H4 (cell line): ENCODE measurements at places on chromosomes 5 and 9.

GRCh38 chr9:77514886-77515711, 133.0 kb downstream of the GNA14 start:
- no peak for DNase-seq

GRCh38 chr5:118174671-118175070, 813.7 kb downstream of the DTWD2 start:
- no peak for DNase-seq

DNA sequence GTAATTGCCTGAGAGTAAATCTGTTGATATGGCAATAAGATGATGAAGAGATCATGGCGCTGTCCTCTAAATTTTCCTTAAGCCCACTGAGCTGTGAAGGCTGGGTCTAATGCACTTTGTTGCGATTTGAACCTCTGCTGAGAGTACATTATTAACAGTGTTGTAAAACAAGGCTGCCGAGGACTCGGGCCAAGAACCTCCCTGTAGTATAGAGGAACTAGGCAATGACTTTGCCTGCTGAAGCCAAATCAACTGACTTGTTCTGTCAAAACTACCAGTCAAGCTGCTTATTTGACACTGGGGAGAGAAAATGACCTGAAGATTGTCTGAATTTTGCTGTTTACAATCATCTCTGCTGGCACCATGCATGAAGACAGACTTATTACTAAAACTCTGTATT, 1154.7 kb downstream of the DTWD2 start:
- DNase-seq: no peak

DNA sequence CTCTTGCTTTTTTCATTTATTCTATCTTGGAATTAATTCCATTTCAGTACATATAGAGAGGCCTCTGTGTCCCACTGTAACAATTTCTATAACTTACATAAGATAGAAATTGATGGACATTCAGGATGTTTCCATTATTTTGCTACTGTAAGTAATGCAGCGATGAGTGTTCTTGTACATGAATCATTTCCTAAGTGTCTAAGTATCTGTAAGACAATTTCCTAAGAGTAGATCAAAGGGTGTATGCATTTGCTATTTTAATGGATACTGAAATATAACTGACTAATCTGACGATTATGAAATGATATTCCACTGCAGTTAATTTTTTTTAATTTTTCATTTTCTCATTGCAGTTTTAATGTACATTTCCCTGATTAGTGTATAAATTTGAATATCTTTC, 23.0 kb upstream of the RBM22 start:
- no peak for DNase-seq

GRCh38 chr5:141338538-141339306, at the start of gene PCDHGA2:
PCDHGA2 (plus strand) TSS chr5:141338760.
- DNase-seq: peak; percentile 36

DNA sequence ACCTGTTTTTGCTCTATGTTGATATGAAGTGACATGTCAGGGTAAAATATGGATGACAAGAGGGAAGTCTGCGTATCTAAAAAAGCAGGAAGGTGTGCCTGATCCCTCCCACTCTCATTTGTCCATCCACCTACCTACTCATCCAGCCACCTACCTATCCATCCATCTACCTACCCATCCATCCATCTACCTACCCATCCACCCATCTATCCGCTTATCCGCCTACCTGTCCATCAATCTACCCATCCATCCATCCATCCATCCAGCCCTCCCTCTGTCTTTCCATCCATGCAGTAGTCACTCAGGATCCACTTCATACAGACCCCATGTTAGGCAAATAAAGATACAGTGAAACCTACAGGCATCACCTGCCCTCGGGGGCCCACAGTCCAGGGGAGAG, 32.4 kb downstream of the LMX1B start:
- DNase-seq: no peak

- DNase-seq: no peak
These were observed 162.9 kb downstream of the NTRK2 start for GRCh38 chr9:84832453-84832852.

- DNase-seq: no peak
These were observed 14.8 kb upstream of the C5orf46 start for GRCh38 chr5:147921136-147921535.

- no peak for DNase-seq
These were observed 8.4 kb upstream of the SLC2A6 start for GRCh38 chr9:133487331-133487725.

GRCh38 chr5:170012622-170013021, 32.3 kb upstream of the INSYN2B start:
- no peak for DNase-seq

DNA sequence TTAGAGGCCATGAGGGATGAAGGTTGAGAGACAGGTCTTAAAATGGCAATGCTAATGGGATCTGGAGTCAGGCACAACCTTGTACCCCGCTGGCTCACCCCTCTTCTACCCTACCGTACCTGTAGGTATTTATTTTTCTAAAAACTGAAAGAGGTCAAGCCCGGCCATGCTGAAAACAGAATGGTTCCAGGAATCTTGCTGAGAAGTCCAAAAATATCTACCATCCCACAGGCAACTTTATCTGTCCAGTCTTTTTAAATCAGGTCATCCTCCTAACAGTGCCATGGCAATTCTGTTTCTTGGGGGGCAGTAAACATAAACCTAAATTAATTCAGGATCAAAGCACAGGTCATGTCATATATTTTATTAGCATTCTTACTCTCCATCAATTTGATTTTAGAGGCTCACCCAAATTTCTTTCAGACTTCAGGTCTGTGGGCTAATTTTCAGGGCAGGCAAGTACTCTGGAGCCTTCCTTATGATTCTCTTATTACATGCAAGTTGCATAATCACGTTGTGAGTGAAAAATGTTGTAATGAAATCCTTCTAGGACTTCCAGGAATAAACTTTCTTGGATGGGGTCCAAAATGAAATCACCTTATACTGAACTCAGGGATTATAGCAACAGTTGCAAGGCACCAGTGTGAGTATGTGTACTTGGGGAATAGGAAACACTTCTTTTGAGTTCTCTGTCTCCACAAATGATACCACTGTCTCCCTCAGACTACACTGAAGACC, 102.7 kb upstream of the NREP start:
- DNase-seq: peak; percentile 89

DNA sequence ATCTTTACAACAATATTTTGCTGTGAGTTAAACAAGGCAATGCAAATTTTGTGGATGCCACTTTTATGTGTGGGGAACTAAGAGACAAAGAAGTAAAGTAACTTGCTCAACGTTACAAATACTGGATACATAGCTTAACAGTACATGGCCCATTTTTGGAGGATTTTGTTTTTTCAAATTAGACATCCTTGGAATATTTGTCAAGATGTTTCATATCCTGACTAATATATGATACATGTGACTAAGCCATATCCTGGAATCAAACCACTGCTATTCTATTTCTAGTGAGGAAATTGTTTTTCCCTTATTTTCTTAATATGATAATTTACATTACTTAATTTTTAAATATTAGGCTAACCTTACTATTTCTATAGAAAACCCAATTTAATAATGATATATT, 529.8 kb downstream of the DMRTA1 start:
- DNase-seq: no peak

GRCh38 chr5:124262470-124262869, 484.0 kb downstream of the ZNF608 start:
- no peak for DNase-seq

DNA sequence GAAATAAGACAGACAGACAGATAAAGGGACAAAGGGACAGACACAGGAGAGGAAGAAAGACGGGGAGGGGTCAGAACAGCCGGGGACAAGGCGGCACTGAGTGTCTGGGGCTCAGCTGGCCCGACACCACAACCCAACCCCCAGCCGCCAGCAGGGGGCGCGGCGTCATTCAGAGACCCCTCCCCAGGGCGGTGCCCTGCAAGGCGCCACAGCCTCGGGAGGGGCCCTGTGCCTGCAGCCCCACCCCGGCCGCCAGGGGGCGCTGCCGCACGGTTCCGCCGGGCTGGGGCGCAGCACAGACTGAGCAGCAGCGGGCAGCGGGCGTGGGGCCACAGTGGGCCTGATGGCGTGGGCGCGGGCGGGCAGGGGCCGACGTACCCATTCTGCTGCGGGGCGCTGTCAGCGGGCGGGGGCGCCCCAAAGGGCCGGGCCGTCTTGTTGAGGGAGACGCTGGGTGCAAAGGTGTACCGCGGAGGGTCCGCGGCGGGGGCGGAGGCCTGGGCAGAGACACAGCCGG, 5.9 kb downstream of the PDLIM7 start:
- DNase-seq: no peak

GRCh38 chr5:1494780-1495524, 28.8 kb downstream of the LPCAT1 start:
- no peak for DNase-seq

GRCh38 chr9:15370466-15371447, 51.9 kb upstream of the SNAPC3 start:
- DNase-seq: no peak

DNA sequence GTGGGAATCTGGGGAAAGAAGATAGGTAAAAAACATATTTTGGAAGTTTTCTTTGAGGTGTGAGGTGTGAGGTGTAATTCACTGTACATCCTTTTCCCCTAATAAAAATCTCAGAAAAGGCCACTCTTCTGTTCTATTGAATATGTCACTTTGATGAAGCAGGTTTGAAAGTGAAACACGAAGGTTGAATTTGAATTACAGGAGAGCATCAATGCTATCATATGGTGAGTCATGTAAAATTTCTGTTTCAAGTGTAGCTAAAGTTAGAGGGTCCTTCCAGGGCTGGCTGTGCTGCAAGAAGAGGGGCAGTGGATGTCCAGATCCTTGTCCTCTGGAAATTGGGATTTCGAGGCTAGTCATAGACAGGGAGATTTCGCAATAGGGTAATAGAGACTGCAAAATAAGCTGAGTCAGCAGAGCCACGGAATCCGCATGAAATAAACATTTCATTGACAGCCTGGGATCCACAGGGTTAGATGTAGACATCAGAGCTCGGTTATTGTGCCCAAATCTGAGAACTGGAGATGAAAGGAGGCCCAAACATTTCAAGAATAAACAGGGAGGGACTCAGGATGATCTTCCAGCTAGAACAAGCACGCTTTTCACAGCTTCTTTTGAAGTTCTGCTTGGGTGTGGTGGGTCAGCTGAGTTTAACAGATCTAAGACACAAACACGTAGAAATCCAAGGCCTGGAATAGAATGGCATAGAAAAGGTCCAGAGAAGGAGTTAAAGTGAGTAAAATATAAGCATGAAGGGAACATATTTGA, 194.4 kb upstream of the CDKN2B start:
- no peak for DNase-seq

DNA sequence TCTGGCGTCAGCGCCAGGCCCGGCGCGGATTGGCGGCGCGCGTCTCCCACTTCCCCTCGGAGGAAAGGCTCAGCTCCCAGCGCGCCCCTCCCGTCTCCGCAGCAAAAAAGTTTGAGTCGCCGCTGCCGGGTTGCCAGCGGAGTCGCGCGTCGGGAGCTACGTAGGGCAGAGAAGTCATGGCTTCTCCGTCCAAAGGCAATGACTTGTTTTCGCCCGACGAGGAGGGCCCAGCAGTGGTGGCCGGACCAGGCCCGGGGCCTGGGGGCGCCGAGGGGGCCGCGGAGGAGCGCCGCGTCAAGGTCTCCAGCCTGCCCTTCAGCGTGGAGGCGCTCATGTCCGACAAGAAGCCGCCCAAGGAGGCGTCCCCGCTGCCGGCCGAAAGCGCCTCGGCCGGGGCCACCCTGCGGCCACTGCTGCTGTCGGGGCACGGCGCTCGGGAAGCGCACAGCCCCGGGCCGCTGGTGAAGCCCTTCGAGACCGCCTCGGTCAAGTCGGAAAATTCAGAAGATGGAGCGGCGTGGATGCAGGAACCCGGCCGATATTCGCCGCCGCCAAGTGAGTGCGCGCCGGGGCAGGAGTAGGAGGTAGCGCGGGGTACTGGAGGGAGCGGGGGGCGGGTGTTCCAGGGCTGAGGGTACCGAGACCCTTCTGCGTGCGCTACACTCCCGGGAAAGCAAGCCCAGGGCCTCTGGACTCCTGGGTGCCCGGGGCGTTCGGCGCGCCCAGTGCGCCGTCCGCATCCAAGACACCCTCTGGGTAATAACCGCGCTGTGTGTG, at the start of gene MSX2:
Gene MSX2 (plus strand): TSS at position 99 of the 777 bp plus-strand sequence. CDS start 78 bp downstream, at position 177.
- DNase-seq: peak; percentile 93

DNA sequence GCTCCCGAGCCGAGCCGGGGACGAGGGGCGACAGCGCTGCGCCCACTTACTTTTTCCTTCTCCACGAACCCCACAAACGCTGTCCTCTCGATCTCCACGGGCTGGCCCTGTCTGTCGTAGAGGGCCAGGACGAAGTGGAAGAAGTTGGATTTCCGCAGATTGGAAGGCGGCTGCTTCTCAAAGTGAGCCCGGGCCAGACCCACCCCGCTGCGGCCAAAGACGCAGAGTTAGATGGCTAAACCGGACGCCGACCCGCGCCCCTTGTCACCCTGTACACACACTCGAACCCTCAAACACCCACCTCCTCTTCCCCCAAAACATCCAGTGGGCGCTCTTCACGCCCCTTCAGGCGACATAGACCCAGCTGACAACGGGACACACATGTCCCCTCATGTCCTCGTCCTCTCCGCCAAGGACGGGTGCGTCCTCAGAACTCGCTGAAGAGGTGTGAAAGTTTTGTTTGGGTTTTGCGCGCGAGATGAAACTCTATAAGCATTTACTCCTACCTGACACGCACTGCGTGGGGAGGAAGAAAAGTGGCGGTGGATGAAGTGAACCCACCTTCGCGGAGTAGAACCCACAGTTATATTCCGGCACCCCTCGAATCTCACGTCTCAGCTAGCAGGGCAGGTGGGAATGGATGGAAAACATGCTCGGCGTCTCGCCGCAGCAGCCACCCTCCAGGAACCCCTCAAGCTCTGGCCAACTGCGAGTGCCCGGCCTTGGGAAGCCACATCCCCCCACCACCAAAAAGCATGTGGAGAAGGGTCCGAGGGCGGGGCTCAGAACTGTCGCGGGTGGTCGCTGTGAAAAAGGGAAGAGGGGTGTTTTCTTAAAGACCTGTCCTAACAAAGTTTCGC, 2.6 kb downstream of the EBF1 start:
- DNase-seq: no peak

- DNase-seq: no peak
These were observed 14.5 kb downstream of the GRAMD2B start for GRCh38 chr5:126437721-126438120.

DNA sequence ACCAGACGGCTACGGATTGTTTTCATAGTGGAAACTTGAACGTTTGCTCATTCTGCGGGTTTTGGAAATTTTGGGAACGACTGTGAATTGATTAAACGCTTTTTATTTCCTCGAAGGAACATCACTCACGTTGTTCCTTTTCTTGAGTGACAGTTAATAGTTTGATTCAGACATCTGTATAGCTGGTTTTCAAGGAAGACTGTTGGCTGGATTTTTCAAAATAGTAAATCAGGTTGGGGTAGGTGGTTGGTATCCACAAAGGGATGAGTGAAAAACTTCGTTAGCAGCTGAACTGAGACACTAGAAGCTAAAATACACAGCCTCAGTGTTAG, 1.1 kb downstream of the TGFBR1 start:
- no peak for DNase-seq

- no peak for DNase-seq
These were observed 135.1 kb downstream of the NSG2 start for GRCh38 chr5:174180639-174181038.

DNA sequence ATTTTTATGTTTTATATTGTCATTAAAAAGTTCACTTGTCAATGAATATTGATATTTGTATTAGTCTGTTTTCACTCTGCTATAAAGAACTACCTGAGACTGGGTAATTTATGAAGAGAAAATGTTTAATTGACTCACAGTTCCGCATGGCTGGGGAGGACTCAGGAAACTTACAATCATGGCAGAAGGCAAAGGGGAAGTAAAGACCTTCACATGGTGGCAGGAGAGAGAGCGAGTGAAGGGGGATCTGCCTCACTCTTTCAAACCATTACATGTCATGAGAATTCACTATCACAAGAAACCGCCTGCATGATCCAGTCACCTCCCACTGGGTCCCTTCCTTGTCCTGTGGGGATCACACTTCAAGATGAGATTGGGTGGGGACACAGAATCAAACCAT, 27.4 kb downstream of the SRD5A1 start:
- no peak for DNase-seq
